ENCODE measurements at places on chromosomes 7 and 10.

- DNase-seq, result peak; percentile 25
Measured at GRCh38 chr10:122990278-122990677, 10.1 kb downstream of the PSTK start.

- peak; percentile 57 for DNase-seq
Measured at GRCh38 chr7:94656925-94657731, 1.2 kb upstream of the SGCE start.

DNA sequence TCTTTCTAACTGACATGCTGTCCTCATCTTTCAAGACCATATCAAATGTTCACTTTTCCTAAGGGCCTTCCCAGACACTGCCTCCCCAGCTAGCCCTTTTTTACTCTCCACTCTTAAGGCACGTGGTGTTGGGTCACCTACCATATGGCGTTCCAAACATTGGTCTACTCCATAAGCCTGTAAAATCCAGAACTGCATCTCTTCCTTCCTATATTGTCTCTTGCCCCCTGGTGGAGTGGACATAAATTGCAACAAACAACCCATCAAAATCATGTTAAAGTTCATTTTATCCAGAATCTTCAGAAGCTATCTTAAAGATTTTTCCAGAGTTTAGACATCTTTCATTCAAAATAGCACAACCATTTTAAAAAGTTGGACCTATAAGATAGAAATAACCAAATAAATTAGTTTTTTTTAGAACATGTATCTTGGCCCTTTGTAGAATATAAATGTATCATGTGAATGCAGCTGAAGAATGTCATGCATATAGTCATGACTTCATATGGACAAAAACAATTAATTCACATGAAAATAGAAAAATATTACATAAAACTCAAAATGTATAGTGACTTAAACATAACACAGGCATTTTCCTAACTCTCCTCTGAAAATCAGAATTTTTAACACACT lies 180.6 kb upstream of the CHRM2 start:
- peak; percentile 48 for DNase-seq

- no peak for DNase-seq
Measured at GRCh38 chr7:86252406-86252805, 391.3 kb upstream of the GRM3 start.

DNA sequence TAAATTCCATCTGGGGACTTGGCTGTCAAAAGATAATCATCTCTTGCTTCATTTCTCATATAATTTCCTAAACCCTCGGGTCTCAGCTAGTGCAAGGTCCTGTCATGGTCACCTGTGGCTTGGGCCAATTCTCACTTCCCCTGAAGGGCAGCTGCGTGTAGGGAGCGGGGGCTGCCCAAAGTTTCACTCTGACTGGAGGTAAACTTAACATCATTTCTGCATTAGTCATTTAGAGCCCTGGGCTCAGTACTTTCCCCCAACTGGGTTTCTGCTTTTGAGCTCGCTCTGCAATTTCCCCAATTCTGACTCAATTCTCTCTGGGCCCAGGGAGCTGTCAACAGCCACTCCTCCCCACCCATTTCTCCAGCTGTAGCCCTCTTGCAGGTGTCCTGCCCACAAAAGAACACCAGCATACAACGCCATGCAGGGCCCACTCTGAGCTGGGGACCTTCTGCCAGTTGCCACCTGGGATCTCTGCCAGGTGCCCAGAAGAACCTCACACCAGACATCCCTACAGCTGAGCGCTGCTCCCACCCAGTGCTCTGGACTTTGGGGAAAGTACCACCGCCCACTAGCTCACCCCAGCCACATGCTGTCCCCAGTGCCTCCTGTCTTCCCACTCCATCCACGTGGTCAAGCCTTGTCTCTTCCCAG lies 37.9 kb downstream of the VOPP1 start:
- peak; percentile 81 for DNase-seq
